ENCODE measurements at places on chromosomes 6 and 20.
A peak's percentile ranks its signal among the peaks of the same experiment; 100 is the strongest.

DNA sequence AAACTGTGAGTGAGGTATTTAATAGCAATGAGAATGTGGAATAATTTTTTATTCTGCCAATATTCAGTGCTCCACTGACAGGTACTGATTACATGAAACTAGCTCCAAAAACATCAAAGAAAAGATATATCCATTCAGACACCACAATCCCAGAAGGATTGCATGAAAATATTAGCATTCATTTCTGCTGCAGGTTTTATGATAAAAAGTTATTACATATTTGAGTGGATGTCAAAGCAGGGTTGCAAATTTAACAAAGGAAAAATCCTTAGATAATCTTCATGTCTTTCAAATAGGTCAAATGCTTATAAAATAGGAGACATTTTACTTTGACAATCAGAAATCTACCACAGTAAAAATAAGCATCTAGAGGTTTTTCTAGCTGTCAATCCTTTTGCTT lies 13.3 kb downstream of the MCHR2 start:
- DNase-seq, result no peak

GRCh38 chr6:18264923-18265377 lies 620 bp upstream of the DEK start:
- no peak for DNase-seq

GRCh38 chr6:142900227-142900971 lies 44.6 kb downstream of the HIVEP2 start:
- DNase-seq, result no peak

GRCh38 chr20:41738604-41739206 lies 120.5 kb upstream of the CHD6 start:
- DNase-seq, result peak; percentile 81

GRCh38 chr6:121851056-121851455 lies 415.6 kb downstream of the GJA1 start:
- no peak for DNase-seq
